Fibroblast of pulmonary artery (primary cell): ENCODE measurements at places on chromosomes 4 and X.
A peak's percentile ranks its signal among the peaks of the same experiment; 100 is the strongest.

DNA sequence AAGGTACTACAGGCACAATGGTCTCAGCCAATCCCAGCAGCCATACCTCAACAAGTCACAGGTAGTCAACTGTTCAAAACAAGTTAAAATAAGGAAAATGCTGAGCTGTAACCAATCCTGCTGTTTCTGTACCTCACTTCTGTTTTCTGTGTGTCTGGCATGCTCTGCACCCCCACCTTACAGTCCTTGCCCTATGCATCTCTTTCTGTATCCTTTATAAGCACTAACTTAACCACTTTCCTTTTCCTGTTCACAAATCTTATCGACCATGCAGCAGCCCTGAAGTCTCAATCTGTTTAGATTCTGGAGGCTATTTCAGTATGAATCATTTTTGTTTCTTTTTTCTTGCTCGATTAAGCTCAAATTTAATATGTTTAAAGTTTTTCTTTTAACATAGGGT, 12.5 kb upstream of the FAM13A start:
- DNase-seq: no peak

DNA sequence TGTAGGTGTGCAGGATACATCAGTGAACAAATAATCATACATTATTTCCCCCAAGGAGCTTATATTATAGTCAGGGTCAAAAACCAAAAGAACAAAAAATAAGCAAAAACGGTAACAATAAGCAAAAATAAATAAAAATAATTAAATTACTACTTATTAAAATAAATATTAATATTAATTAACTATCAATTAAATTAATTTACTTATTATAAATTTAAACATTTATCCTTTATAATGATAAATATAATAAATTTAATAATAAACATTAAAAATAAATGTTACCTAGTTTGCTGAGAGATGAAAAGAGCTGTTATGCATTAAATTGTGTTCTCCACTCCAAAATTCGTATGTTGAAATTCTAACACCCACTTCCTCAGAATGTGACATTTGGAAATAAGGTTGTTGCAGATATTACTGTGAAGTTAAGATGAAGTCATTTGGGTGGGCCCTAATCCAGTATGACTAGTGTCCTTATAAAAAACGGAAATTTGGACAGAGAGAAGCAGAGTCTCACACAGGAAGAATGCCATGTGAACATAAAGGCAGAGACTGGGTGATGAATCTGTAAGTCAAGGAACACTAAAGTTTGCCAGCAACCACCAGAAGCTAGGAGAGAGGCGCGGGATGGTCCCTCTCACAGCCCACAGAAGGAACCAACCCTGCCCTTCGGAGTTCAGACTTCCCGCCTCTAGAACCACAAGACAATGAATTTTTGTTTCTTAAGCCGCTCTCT, 67.2 kb upstream of the IBSP start:
- DNase-seq: peak; percentile 10

DNA sequence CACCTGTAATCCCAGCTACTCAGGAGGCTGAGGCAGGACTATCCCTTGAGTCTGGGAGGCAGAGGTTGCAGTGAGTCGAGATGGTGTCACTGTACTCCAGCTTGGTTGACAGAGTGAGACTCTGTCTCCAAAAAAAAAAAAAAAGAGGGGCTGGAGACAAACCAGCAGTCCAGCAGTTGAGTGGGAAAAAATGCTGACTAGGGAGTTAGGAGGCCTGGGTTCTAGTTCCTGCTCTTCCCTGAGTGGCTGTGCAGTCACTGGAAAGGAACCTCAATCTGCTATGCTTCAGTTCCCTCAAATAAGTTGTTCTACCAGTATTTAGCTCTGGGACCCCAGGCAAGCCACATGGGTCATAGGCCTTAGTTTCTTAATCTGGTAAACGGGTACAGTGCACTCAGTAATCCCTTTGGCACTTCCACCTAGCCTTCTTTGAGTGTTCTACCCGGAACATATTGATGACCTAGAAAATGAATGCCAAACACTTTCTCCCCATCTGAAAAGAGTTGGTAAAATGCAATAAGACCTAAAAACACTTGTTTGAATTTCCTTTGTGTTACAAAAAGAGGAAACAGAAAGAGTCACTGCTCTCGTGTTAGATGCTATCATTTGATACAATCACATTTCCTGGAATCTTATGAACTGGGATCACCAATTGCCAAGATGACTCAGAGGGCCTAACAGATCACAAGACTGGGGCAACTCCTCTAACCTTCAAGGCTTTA, 99.3 kb upstream of the EGFL6 start:
- DNase-seq: peak; percentile 48

- no peak for DNase-seq
Observed at GRCh38 chrX:40054793-40055192, 43.0 kb downstream of the BCOR start.

DNA sequence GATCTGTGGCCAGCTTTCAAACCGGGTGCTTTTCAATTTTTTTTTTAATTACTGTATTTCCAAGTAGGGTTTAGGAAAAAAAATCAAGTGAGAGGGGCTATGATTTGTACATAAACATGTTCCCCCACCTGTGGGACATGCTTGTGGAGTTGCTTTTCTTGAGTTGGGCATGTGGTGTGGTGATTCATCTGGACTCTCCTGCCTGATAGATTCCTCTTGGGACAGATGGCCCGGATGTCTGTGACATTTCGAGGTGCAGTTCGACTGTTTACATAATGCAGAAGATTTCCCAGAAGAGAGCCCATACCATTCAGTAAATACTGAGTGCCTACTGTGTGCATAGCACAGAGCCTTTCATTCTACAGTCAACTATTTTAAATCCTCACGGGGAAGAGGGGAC, 49.9 kb downstream of the DOCK11 start:
- DNase-seq: no peak

DNA sequence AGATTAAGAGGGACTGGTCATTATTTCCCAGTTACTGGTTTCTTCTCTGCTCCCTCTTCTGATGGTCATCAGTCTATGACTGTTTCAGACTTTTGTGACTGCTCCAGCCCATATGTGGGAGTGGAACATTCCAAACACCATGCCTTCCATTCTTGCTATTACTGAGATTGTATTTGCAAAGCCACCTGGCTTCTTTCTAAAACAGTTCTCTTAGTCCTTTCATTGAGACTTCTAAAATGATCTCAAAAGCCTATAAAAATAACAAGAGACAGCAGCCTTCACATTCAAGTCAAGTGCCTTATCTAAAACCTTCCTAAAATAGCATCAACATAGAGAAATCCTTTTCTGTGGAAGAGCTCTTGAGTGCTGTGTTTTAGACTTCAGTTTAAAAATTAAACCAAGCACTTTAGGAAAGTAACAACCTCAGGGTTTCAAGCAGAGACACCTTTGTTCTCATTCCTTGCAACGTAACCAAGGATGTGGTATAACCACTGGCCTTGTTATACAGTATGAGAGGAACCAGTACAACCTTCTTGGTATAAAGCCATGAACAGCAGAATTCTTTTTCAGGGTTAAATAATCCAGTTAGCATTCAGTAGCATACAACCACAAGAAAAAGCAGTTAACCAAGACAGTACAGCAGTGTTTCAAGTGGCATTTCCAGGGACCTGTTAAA, 97.1 kb downstream of the NFKB1 start:
- peak; percentile 23 for DNase-seq

- no peak for DNase-seq
Observed at GRCh38 chr4:40253906-40254305, 57.1 kb downstream of the RHOH start.

GRCh38 chrX:46978341-46979291, 66.4 kb downstream of the JADE3 start:
- peak; percentile 86 for DNase-seq

DNA sequence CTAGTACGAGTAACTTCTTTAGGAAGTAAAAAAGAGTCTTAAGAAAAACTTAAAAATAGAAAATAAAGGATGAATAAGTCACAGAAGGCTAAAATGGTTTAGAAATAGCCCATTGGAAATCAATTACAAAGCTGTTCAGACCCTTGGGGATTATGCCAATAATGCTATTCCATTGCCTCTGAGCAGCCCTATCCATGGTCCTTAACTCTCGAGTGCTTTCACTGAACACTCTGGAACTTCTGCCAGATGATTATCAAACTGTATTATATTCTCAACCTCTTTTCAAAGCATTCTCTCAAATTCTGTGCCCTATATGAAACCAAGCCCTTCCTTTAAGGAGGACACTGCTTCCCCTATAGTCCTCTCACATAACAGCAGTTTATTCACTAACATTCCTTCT, 17.0 kb downstream of the SLC9B1 start:
- DNase-seq: peak; percentile 52

- DNase-seq: no peak
Observed at GRCh38 chr4:56742080-56742871, 61.2 kb upstream of the HOPX start.

DNA sequence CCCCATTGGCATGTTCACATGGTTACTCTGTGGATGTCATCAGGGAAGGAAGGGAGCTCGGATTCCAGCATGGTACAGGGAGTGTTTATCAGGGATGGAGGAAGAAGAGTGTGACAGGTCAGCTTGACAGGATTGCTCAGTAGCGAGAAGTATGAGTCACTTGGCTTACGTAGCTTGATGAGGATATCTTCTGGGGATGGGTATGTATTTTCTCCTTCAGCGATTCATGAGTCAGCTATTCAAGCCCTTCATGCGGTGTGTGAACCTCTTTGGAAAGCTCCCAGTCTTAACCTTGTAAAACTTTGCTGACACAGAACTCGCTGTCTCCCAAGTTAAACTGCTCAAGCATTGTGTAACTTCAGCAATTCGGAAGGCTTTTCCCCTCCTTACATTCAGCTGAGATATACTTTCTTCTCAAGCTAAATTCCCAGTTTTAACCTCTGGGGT, 275.4 kb downstream of the ARHGAP10 start:
- peak; percentile 97 for DNase-seq

DNA sequence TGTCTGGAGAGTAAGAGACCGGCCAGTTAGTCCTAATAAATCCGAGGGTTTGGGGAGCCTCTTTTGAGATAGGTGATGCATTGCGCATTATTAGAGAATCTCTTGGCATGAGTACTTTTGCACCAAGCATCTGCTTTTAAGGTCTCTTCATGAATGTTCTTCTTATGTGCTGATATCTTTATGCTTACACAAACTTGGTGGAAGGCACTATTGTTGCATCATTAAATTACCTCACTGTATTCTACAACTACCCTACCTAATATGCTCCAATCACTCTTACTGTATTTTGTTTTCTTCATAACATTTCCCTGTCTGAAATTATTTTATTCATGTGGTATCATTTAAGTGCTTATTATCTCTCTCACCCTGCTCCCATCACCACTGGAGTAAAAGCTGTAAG, 151.6 kb downstream of the PALLD start:
- no peak for DNase-seq

DNA sequence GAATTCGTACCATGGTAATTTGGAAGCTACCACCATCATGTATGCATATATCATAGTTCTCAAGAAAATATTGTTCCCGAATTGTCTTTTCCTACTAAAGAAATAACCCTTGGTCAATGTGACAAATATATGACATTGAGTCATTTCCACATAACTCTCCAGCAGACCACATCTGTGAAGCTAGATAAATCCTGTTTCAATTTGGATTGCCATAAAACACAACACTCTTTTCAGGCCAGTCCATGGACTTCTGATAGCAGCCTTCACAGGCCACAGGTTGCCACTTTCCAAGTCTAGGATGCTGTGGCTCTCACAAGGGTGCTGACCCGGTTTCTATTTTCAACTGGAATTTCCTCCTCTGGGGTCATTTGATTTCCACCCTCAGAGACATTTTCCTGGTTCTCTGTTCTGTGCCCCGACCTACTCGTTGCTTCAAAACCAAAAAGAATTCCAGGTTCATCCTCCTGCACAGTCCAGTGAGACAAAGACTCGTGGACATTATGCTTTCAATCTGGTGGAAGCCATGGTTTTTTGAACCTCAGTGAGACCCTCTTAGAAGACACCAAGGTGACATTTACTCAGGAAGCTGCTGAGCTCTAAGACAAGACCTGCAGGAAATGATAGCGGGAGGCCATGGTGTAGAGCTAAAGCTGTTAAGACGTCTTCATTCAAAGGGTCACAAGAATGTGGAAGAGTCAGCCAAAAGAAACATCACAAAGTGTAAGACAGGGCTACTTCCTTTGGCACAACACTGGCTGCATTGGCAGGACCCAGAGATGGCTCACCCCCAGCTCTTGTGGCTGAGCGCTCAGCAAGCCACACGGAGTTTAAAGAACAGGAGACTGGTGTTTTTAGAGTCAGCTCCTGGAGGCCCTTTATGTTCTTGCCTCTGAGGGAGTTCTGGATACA, 119.8 kb downstream of the AMELX start:
- peak; percentile 47 for DNase-seq

- DNase-seq: peak; percentile 90
Observed at GRCh38 chr4:168797194-168797593, 212.9 kb downstream of the CBR4 start.

DNA sequence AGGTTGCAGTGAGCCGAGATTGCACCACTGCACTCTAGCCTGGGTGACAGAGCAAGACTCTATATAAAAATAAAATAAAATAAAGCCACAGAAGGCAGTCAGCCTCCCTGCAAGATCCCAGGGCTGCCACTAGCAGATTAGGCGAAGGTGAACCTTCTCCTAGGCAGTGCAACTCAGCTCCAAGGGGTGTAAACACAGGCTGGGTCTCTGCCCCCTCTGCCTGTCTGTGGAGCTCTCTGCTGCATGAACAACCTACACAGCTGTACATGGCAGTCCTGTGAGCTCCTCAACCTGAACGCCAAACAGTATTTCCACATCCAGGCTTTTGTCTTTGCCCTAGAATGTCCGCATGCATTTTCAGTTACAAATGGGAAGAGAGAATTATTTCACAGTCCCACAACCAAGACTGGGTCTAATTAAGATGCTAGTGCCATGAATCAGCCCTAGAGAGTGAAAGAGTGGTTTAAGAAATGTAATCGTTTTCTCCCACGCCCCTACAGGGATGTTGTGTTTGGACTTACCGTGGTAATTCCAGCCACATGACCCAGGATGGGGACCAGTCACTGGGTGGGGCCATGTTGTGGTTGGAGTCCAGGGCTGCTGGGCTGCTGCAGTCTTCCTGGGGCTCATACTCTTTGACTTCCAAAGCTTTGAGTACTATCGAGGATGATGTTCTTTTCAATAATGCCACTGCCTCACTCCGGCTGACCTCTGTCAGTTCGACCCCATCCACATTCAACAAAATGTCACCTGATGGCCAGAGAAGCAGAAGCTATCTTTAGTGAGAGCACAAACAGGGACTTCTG, 99.0 kb downstream of the FIP1L1 start:
- DNase-seq: peak; percentile 74
